ENCODE measurements at places on chromosomes 2 and 18.

DNA sequence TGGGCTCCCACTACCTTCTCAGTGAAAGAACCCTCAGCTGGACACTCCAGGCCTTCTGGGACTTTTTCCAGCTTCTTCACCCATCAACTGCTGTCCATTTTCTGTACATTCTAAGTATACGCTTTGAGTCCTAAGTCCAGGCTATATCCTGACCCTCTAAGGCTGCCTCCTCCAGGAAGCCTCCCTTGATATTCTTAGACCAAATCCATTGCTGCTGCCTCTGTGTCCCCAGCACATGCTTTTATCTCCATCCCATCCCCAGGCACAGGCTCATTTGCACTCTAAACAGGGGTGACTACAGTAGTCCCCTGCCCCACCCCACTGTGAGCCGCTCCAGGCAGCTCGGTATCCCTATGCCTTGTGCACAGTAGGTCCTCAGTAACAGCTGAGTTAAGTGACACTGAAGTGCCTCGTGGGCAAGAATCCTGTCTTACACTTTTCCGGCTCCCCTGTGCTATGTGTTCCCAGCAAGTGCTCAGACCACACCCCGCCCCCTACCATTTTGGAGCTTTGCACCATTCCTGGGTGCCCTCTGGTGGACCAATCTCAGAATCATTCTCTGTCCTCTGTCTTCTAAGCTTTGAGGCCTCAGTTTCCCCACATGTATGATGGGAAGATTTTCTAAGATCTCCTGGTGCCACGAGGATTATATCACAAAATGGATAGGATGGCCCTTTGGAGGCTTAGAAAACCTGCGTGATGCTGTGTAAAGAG is 34.9 kb downstream of the EMX1 start:
- H3K27ac ChIP-seq, result no peak overlapping the region
- H3K4me3 ChIP-seq, result no peak overlapping the region

DNA sequence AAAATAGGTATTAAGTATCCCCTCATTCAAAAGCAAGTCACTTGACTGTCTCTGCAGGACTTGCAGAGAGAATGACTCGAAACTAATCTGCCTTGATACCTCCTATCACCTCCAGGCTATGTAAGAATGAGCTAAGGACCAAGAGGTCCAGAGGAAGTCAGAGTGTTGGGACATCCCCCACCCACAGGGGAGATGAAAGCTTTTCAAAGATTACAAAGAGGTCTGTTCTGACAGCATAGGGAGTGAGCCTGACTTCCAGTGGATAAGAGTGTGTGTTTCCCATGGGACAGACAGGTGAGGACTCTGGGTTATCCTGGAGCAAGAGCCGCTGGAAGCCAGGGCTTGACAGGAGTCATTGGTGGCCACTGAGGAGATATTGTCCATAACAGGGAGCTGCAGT is 85.0 kb upstream of the TACR1 start:
- H3K36me3 ChIP-seq, result peaks cover 16% of the 10 kb centered on the region
- no peak for DNase-seq
- H3K4me1 ChIP-seq, result peaks cover 6% of the 10 kb centered on the region
- H3K4me3 ChIP-seq, result no peak overlapping the region
- no peak overlapping the region for H3K27ac ChIP-seq
- H3K27me3 ChIP-seq, result no peaks in the 10 kb centered on the region

GRCh38 chr2:229261599-229261998 is 9.5 kb downstream of the PID1 start:
- no peak for DNase-seq
- H3K27me3 ChIP-seq, result peaks cover 1% of the 10 kb centered on the region
- no peak overlapping the region for H3K4me3 ChIP-seq
- no peak overlapping the region for H3K27ac ChIP-seq
- no peaks in the 10 kb centered on the region for H3K4me1 ChIP-seq
- no peaks in the 10 kb centered on the region for H3K36me3 ChIP-seq

- DNase-seq, result no peak
- H3K27ac ChIP-seq, result no peak overlapping the region
- no peaks in the 10 kb centered on the region for H3K36me3 ChIP-seq
- H3K4me3 ChIP-seq, result no peak overlapping the region
- no peaks in the 10 kb centered on the region for H3K4me1 ChIP-seq
- H3K27me3 ChIP-seq, result peaks cover 2% of the 10 kb centered on the region
Measured at GRCh38 chr18:49639643-49640391, 78.0 kb downstream of the LIPG start.

- DNase-seq, result no peak
- H3K4me1 ChIP-seq, result no peaks in the 10 kb centered on the region
- no peak overlapping the region for H3K27ac ChIP-seq
- H3K4me3 ChIP-seq, result no peak overlapping the region
Measured at GRCh38 chr2:133655610-133656009, 87.3 kb upstream of the NCKAP5 start.

- no peak overlapping the region for H3K27ac ChIP-seq
- no peak for DNase-seq
- H3K4me1 ChIP-seq, result peaks cover 4% of the 10 kb centered on the region
- H3K27me3 ChIP-seq, result peaks cover 11% of the 10 kb centered on the region
- H3K36me3 ChIP-seq, result no peaks in the 10 kb centered on the region
- H3K4me3 ChIP-seq, result no peak overlapping the region
Measured at GRCh38 chr2:162149940-162150339, 2.1 kb downstream of the GCG start.

Measured in memory B cell (primary cell).